ENCODE measurements at places on chromosomes 16 and 17.

- DNase-seq, result peak; percentile 71
Observed at GRCh38 chr16:84098939-84099338, 17.8 kb downstream of the MBTPS1 start.

DNA sequence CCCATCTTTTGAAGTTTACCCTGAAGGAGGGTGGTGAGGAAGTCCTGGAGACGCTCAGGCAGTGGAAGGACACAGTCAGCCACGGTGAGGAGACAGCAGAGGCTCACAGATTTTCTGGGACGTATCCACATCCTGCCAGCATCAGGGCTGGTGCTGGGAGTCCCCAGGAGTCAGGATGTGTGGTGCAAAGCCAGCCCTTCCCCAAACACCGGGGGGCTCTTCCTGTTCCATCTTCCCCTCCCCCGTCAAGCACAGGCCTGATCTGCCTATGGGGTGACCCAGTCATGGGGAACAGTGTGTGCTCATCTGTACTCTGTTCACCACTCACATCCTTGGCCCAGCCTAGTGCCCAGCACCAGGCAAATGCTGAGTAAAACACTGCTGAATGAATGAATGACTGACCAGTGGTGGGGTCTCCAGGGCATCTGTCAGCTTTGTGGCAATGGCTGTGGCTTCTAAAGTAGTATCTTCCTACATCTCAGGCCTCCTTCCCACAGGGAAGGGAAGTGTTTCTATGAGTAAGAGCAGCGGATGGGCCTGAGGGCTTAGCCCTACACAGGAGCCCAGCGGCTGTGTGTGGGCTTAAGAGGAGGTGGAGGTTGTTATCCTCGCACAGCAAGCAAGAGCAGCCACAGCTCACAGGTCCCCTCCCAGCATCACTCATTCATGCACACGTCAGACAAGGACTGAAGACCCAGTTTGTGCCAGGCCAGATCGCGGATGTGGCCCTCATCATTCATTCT is 23.3 kb downstream of the NOS2 start:
- DNase-seq, result no peak

DNA sequence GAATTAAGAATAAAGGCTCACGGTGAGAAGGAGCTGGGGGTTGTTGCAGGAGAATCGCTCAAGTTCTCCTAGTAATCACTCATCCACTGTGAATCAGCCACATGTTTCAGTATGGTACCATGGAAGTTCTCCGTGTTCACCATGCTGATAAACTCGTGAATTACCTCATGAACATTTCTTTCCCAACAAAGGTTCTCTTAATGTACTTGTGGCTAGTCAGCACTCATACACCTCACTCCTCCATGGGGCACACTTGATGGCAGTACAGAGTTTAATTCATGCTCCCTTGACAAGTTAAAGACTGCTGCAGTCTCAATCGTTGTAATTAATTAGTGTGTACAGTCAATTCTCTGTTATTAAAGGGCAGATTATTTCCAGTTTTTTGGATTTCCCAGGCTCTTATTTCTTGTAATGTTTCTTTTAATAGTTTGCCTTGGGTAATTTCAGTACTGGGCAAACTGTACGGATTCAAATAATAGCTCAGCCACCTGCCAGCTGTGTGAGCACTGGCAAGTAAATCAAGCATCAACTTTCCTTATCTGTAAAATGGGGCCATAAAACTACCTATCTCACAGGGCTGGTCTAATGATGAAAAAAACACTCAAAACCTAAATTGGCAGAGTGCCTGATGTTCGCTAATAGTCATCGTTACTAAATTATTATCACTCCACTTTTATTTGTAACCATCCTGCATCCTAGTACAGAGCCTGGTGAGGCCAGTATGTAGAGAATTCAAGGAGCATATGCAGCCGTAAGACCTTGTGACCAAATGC is 6.1 kb downstream of the GOT2 start:
- DNase-seq, result no peak

GRCh38 chr17:46719891-46720290 is 98.6 kb downstream of the WNT3 start:
- DNase-seq, result no peak

GRCh38 chr17:45833920-45834319 is 10.8 kb upstream of the SPPL2C start:
- DNase-seq, result peak; percentile 27

GRCh38 chr16:64459821-64460220 is 662.0 kb downstream of the CDH11 start:
- DNase-seq, result no peak

DNA sequence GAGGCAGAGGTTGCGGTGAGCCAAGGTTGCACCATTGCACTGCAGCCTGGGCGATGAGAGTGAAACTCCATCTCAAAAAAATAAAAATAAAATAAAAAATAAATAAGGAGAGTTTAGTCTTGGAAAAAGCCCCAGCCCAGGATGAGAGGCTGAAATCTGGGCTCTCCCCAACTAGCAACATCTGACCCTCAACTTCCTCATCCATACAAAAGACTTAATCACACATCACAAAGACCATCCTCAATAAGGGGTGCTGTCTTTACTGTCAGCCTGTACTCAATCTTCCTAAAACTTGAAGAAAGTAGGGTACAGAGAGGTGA is 11.4 kb upstream of the SLC4A1 start:
- no peak for DNase-seq

- peak; percentile 12 for DNase-seq
Observed at GRCh38 chr16:27822996-27823395, 240.5 kb downstream of the GSG1L start.

- no peak for DNase-seq
Observed at GRCh38 chr17:17711641-17712162, 30.4 kb downstream of the RAI1 start.

- no peak for DNase-seq
Observed at GRCh38 chr16:84471316-84471715, 33.1 kb downstream of the MEAK7 start.

DNA sequence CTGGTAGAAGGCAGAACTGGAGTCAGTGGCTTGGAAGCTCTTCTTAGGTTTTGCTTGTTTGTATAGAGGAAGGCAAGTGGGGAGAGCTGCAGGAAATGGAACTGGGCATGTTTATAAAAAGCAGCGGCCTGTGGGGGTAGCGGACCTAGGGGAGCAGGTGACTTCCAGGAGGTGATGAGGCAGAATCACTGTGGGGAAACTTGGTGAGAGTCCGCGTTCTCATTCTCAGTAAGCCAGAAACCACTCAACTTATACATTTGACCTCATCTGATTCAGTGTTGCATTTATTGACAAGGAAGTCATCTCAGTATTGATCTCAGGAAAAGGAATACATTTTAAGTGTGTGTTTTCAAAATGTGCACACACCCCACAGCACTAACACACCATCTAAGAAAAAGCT is 299.8 kb downstream of the CNTNAP4 start:
- DNase-seq, result no peak

GRCh38 chr17:42814633-42815399 is 9.3 kb downstream of the BECN1 start:
- no peak for DNase-seq

DNA sequence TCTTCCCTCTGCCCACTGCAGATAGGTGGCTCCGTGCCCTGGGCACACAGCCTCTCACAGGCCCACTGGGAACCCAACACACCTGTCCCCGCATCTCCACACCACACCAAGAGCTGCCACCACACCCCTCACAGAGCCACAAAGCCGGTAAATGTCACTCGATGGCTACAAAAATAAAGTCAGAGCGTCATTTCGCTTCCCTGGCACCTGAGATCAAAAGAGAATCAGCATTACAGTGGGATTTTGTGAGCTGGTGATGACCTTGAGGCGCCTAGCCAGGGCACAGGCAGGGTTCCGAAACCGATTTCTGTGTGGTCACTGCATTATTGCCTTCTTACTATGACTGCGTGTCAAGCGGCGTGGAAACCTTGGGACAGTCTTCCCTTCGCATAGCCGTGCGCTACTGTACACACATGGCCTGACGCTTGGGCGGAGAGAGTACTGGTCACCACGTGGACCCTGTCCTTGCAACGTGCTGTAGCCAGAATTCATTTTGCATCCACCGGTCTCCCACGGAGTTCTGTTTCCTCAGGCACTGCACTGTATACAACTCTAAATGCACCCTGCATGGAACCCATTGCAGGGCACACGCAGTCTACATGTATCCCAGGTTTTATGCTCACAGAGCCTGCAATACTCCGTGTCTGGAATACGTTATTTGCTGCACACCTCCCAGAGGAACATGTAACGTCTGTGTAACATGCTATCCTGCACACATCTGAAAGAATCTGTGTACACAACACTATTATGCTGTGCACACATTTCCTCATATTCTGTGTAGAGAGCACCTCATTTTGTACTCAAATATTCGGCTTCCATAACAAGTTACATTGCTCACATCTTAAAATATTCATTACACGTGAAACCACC is 5.8 kb upstream of the FOXF1 start:
- DNase-seq, result no peak

GRCh38 chr16:3362931-3363330 is 7.2 kb downstream of the OR2C1 start:
- no peak for DNase-seq

GRCh38 chr16:3945751-3946603 is 65.5 kb upstream of the CREBBP start:
- peak; percentile 16 for DNase-seq

DNA sequence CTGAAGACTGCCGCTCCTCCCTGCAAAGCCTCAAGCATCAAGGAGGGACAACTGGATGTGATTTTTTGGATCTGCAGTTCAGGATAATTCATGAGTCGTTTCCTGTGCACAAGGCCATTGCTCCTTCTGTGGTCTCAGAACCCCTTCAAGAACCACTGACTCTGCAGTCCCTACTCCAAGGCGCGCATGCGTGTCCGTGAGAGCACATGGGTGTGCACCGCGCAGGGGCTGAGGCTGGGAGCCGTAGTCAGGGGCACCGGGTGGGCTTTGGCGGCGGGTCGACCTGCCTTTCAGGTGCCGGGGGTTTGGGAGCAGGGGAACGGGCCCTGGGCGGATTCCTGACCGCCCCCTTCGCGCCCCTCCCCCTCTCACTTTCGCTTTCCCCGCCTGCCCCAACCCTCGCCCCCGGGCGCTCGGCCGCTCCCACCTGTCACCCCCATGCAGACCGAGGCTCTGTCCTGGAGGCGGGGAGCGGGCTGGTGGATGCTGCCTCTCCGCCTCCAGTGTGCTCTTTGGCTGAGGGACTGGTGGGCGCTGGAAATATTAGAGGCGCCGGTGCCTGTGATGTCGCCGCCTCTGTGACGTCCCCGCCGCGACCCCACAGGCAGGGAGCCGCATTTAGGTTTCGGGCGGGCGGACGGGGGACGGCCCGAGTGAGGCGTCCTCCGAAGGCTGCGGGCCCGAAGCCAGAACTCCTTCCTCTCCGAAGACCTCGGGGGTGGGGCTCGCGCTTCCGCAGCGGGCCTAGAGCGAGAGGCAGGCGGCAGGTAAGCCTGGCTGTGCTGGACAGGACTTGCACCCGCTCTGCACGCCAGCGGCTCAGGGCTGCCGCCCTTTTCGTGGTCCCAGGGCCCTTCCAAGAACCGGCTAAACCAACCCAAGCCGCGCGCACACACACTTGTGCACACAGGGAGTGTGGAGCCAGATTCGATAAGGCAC is at the start of gene SPATA32:
SPATA32 (minus strand) TSS at position 518 of the 939 bp plus-strand sequence; CDS start at position 440, 78 bp downstream.
- no peak for DNase-seq
